ENCODE measurements at places on chromosomes 4 and X. TPM values are rescaled to one million over a fixed set of nuclear protein-coding genes. Genes with fewer than 3 reads are reported as not detected.

Gene PDZD11
- polyA plus RNA-seq, result 18.9 TPM

DNA sequence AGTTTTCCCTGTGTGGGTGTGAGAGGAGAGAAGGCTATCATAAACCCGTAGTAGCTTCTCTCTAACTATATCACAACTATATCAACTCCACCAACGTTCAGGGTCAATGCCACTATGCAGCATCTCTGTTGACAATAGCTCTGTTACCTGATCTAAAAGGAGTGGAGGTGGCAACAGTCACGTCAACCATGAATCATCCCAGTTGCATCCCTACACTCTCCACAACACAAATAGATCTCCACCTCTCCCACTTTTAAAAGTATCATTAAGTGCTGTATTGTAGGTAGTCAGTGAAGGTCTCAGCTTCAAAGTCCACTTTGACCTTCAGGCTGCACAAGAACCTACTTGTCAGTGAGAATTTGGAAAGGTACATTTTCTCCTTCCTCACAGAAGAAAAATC lies 600.5 kb upstream of the GRIA3 start:
- no peak overlapping the region for H3K27ac ChIP-seq
- H3K27me3 ChIP-seq, result no peaks in the 10 kb centered on the region
- no peak for DNase-seq
- no peaks in the 10 kb centered on the region for H3K4me1 ChIP-seq
- H3K4me3 ChIP-seq, result no peak overlapping the region
- H3K36me3 ChIP-seq, result no peaks in the 10 kb centered on the region

Gene FSTL5
- polyA plus RNA-seq, result not detected

DNA sequence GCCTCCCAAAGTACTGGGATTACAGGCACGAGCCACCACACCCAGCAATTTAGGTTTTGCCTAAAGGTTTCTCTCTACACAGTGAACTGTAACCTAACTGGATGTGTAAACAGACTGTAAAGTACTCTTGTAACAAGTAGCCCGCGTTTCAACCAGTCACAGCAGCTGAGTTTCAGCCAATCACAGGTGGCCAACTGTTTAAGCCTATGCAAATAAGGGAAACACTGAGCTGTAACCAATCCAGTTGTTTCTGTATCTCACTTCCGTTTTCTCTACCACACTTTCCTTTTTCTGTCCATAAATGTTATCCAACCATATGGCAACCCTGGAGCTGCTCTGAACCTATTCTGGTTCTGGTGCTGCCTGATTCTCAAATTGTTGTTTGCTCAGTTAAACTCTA lies 59.9 kb downstream of the DIPK2B start:
- no peak for DNase-seq
- no peak overlapping the region for H3K4me3 ChIP-seq
- H3K27me3 ChIP-seq, result no peaks in the 10 kb centered on the region
- H3K27ac ChIP-seq, result no peak overlapping the region
- no peaks in the 10 kb centered on the region for H3K36me3 ChIP-seq

DNA sequence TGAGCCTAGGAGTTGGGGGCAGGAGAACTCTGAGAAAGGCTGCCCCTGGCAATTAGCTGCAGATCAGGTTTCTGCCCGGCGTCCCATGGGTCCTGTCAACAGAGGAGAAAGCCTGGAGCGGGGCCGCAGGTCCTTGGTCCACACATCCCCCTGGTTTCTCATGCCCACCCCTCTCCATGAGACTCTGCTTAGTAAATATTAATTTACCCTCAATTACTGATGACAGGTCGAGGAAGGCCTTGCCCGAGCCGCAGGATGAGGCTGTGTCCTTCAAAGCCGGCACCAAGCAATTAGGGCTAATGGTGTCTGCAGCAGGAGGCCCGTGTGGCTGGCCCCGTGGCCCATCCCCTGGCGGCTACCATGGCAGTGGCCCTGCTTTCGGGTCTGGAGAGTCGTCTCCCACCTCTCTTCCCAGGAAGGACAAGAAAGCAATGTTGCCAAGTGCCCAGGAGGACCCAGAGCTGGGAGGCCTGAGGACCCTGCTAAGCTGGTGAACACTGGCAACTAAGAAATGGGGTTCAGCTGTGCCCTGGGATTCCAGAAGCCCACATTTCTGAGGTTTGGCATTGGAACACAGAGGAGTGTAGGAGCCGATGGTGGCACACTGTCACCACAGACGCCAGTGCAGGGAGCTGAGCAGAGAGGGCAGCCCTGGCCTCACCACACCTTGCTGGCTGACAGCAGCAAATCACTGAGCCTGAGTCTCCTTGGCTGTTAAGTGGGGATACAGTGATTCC lies 114.6 kb downstream of the CPZ start:
- no peaks in the 10 kb centered on the region for H3K36me3 ChIP-seq
- H3K4me1 ChIP-seq, result no peaks in the 10 kb centered on the region
- no peaks in the 10 kb centered on the region for H3K27me3 ChIP-seq
- no peak overlapping the region for H3K27ac ChIP-seq
- DNase-seq, result no peak
- no peak overlapping the region for H3K4me3 ChIP-seq

DNA sequence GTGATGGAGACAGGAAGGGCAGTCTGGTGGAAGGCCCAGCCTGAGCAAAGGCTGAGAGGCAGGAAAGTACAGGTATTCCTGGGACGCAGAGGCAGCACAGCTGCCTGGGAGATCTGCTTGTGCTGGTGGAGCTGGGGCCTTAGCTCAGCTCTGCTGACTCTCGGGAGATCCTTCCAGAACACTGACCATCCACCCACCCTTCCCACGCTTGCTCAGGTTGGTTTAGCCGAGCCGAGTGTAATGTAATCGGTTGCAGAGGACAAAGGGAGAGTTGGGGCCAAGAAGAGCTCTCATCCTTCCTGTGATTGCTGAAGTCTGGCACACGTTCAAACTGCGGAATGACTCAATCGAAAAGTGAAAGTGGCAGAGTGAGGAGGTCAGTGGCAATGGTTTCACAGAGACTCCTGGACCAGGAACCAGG lies 43.1 kb upstream of the GPR78 start:
- peaks cover 2% of the 10 kb centered on the region for H3K4me1 ChIP-seq
- DNase-seq, result peak; percentile 0
- no peak overlapping the region for H3K27ac ChIP-seq
- no peaks in the 10 kb centered on the region for H3K27me3 ChIP-seq

- no peaks in the 10 kb centered on the region for H3K36me3 ChIP-seq
- H3K27me3 ChIP-seq, result no peaks in the 10 kb centered on the region
- no peak overlapping the region for H3K4me3 ChIP-seq
- no peak for DNase-seq
- H3K27ac ChIP-seq, result no peak overlapping the region
- H3K4me1 ChIP-seq, result no peaks in the 10 kb centered on the region
These were observed 55.6 kb downstream of the ADGRA3 start for GRCh38 chr4:22460266-22460665.

GRCh38 chr4:109611045-109611646 lies 51.1 kb downstream of the MCUB start:
- DNase-seq, result no peak
- H3K4me1 ChIP-seq, result peaks cover 14% of the 10 kb centered on the region
- no peaks in the 10 kb centered on the region for H3K27me3 ChIP-seq
- no peak overlapping the region for H3K27ac ChIP-seq
- H3K4me3 ChIP-seq, result no peak overlapping the region
- H3K36me3 ChIP-seq, result no peaks in the 10 kb centered on the region

GRCh38 chr4:169234137-169234855 lies 36.5 kb downstream of the SH3RF1 start:
- H3K27ac ChIP-seq, result no peak overlapping the region
- no peak for DNase-seq
- H3K4me1 ChIP-seq, result peaks cover 3% of the 10 kb centered on the region
- H3K4me3 ChIP-seq, result no peak overlapping the region

- peak overlapping the region; percentile 54 for H3K27ac ChIP-seq
- H3K36me3 ChIP-seq, result no peaks in the 10 kb centered on the region
- peaks cover 58% of the 10 kb centered on the region for H3K4me1 ChIP-seq
- H3K27me3 ChIP-seq, result no peaks in the 10 kb centered on the region
These were observed 6.4 kb downstream of the MTM1 start for GRCh38 chrX:150574559-150575418.

DNA sequence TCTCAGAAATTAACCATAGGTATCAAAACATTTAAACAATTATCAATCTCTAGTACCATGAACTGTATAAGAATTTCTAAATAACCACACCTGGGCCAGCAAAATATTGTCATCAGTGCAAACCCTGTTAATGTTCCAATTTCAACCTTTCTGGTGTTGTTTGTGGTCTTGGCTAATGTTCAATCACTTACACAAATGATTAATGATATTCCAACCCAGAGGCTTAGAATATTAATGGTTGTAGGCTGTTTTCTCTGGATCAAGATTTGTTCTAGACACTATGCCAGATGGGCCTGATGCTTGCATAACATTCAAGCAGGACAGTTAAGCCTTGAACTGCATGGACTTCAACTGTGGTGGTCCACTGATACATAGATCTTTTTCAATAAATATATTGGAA lies 69.1 kb downstream of the HS3ST1 start:
- H3K27me3 ChIP-seq, result no peaks in the 10 kb centered on the region
- no peak overlapping the region for H3K27ac ChIP-seq
- H3K36me3 ChIP-seq, result no peaks in the 10 kb centered on the region
- H3K4me3 ChIP-seq, result no peak overlapping the region
- H3K4me1 ChIP-seq, result no peaks in the 10 kb centered on the region
- no peak for DNase-seq

- H3K27me3 ChIP-seq, result no peaks in the 10 kb centered on the region
- H3K36me3 ChIP-seq, result no peaks in the 10 kb centered on the region
- DNase-seq, result peak; percentile 42
- H3K4me1 ChIP-seq, result peaks cover 46% of the 10 kb centered on the region
- H3K27ac ChIP-seq, result peak overlapping the region; percentile 23
These were observed 217.6 kb downstream of the PTTG2 start for GRCh38 chr4:38177641-38178391.

Gene RAB39B
- polyA plus RNA-seq, result 0.20 TPM
